ENCODE measurements at places on chromosomes 5 and 9.

DNA sequence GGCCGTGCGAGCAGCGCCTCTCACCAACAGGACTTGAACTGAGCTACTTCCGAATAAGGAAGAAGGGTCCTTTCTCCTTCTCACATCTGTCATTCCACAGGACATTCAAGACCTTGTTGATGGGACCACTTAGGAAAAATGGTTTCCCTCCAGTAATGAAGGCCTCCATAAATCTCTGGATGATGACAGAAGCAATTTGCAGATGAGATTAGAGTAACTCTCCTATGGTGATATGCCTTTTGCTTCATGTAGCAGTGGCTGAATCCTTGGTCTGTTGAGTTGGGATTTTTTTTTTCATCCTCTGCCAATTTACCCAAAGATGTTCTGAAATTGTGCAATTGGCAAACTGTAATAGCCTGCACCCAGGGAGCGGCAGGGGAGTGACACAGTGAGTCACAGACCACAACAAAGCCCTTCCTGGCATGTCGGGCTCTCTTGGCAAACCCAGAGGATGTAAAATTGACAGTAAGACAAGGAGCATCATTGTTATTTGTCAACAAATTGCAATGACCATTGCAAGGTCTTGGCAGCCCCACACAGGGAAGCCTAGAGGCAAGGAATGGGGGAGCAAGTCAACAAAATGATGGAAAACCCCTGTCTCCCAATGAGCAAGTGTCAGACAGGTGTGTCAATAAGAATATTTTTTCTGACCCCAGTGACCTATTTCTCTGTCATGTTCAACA is 275.9 kb downstream of the ACTL7B start:
- DNase-seq: no peak

DNA sequence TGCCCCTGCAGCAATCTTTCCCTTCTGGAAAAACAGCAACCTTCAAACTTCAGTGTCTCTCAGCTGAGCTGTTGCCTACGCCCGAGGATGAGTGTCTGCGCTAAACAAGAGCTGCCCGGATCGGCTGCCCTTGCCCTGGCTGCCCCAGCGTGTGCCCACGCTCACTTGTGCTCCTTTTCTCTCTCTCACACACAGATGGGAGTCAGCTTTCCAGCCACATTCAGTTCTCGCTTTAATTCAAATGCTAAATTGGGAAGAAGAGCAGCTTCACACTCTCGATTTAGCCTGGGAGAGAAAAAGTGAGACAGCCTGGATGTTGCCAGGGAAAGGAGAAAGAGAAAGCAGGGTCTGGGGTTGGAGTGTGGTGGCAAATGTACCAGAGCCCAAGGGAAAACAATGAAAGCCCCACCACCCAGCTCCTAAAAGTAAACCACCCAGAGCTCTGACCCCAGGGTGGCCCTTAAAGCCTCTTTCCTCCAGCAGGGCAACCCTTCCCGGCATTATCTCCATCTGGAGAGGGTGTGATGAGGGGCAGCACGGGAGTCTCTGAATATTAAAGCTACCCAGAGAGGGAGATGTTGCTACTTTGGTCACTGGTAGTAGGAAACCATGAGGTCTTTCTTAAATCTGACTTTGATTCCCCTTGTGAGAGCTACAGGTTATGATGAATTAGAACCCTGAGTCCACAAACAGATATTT is 9.9 kb upstream of the EGR1 start:
- DNase-seq: no peak

- no peak for DNase-seq
Observed at GRCh38 chr5:54115735-54116403, 194.5 kb downstream of the ARL15 start.

GRCh38 chr5:181098762-181099601 is 32.0 kb downstream of the OR2V1 start:
- DNase-seq: no peak

- no peak for DNase-seq
Observed at GRCh38 chr5:122173474-122174415, 44.4 kb downstream of the ZNF474 start.

GRCh38 chr5:32828492-32828891 is 117.4 kb downstream of the NPR3 start:
- no peak for DNase-seq

GRCh38 chr9:28445211-28445610 is 871.9 kb upstream of the C9orf72 start:
- DNase-seq: no peak

Data from activated T-helper 1 cell treated with anti-CD3 and anti-CD28 coated beads, Interleukin-2, amount 50 U/mL, for 16 hours (primary cell).